NCI-H187 (cell line): ENCODE measurements at places on chromosomes 5 and 9.

- no peak for DNase-seq
Observed at GRCh38 chr9:135344915-135345500, 134.6 kb upstream of the PPP1R26 start.

DNA sequence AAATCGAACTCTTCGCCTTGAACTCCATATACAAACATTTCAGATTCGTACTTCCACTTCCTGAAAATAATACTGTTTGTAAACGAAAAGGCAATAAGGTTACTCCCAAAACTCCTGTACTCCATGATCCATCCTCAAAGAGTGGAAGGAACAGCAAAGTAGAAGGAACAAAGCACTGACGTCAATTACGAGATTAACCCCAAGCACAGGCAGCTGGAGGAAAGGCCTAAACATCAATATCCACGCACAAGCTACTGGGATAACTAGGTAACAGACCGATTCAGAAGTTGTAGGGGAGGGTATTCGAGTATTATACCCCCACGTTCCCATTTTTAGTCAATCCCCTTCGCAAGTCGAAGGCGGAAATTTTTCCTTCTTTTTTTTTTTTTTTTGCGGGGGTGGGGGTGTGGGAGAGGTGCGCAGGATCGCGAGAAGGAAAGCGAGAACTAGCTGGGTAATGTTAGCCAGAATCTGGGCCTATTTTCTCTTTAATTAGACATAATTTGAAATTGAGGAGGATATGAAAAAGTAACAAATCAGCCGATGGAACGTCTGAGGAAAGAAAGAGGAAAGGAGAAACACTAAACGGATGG, 909 bp downstream of the AFF4 start:
- no peak for DNase-seq

GRCh38 chr5:68382640-68383039, 167.1 kb downstream of the PIK3R1 start:
- DNase-seq = no peak

DNA sequence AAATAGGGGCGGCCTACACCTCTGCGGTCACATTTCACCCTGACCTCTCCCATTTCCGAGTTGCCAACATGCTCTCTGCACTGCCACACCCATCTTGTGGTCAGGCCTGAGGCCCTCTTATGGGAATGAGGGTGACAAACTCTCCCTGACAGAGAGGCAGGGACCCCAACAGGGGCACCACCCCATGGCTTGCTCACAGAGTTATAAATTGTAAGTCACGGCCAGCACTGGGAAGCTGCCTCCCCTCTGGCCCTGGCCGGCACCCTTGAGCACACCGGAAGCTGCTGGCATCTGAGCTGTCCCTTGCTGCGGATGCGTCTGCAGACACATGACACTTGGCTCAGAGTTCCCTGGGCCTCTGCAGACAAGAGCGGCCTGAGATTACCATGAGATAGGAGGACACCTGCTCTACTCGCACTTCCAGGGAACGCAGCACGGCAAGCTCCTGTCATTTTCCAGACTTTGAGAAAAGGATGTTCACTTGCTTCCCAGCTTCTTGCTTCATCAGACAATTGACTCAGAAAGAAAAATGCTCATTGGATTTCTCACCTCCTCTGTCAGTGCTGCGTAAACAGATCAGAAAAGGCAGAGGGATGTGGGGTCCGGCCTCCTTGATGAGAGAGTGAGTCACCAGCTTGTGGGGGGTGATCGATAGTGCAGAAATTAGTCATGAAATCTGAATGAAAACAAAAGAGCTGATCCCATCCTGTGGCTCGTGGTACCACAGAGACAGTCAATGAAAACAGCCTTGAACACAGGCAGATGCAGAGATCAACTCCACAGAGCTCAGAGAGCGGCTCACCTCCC, 269.8 kb downstream of the SYK start:
- DNase-seq = no peak

GRCh38 chr5:113678924-113679575, 165.6 kb downstream of the YTHDC2 start:
- peak; percentile 6 for DNase-seq

DNA sequence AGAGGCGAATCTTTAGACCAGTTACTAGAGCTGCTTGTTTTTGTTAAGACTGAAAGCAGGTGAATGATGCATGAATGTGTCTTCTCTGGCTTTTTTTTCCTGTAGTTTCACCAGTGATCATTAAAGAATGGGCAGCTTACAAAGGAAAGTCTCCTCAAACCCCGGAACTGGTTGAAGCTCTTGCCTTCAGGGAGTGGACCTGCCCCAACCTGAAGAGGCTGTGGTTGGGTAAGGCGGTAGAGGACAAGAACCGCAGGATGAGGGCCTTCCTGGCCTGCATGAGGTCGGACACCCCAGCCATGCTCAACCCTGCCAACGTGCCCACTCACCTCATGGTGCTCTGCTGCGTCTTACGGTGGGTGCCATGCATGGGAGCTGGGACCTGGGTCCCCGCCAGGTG, 33.3 kb upstream of the PHF2 start:
- no peak for DNase-seq

DNA sequence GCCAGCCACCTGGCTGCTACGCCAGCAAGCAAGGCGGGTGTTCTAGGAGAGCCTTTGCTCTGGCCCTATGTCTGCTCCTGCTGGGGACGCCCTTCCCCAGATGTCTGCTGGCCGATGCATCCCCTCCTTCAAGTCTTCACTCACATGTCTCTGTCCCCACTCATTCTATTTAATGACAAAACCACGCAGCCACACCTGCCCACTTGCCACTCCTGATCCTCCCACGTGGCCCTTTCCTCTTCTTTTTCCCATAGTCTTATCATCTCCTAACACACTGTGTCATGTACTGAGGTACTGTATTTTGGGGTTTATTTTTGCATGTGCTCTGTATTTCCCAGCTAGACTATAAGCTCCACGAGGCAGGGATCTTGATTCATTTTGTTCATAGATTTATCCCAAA, 62.0 kb upstream of the HRH2 start:
- no peak for DNase-seq

- DNase-seq = no peak
Observed at GRCh38 chr9:70228118-70228517, 30.7 kb upstream of the SMC5 start.

GRCh38 chr5:79963261-79964061, 27.6 kb downstream of the MTX3 start:
- no peak for DNase-seq

- DNase-seq = no peak
Observed at GRCh38 chr5:174305241-174305681, 259.8 kb downstream of the NSG2 start.

DNA sequence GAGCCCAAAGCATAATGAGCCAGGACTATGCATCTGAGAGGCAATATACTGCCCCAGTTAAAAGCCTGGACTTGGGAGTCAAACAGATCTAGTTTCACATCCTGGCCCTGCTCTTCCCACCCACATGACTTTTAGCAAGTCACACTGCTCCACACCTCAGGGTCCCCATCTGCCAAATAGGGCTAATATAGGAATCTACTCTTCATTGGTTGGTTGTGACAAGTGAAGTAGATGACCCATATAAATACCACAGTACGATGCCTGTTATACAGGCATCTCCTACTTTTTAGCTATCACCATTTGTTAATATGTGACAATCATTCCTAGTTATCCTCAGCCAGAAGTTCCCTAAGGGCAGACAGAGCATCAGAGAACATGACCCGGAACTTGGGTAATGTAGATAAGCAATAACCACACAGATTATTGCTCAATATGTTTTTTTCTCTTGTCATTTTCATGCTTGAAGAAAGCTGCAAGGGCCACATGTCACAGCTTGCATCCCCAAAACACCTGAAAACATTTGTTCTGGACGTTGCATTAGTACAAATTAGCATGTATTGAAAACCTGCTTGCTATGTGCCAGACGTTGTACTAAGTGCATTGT, 20.4 kb downstream of the ADAM19 start:
- DNase-seq = no peak
